ENCODE measurements at places on chromosomes 5 and 9.

DNA sequence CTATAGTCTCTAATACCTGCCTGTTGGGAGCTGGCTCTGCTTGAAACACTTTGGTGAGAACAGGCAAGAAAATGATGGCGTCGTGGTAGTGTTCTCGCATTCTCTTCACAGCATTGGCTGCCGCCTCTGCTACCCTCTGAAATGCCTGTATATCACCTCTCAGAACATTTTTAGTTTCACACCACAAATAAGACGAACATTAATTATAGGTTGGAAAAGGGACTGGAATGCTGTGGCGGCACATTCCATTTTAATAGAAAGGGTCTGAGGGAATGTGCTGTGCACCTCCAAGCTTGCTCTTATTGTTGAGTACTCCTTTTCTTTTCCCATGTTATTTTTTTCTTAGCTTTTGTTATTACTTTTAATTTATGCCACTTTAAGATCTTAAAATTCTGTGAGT, 134.6 kb upstream of the HMHB1 start:
- DNase-seq = no peak

- no peak for DNase-seq
These were observed 45.1 kb upstream of the GLIS3 start for GRCh38 chr9:4344946-4345345.

- DNase-seq = no peak
These were observed 27.7 kb upstream of the GFPT2 start for GRCh38 chr5:180380856-180381255.

- DNase-seq = no peak
These were observed 2.9 kb downstream of the ARL14EPL start for GRCh38 chr5:116035123-116035522.

DNA sequence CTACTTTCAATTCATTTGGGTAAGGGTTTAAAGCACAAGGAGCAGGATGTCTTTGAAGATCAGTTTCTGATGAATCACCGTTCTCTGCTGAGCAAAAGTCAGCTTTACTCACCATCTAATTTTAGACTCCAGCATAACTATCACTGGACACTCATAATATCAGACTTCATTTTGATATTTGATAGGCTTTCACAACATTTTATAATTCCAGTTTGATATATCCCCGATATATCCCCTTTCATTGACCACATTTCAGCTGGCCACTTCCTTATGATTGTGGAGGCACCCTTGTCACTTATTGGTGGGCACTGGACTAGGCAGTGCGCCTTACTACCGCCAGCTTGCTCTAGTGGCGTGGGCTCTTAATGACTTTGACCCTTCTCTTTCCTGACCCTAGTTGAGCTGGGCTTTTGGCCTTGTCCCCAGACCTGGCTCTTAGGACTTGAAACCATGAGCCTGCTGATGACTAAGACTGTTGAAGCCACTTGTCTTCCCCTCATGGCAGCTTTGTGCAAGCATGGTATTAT, 46.8 kb downstream of the CYSTM1 start:
- DNase-seq = no peak

GRCh38 chr5:10792336-10792735, 31.3 kb upstream of the DAP start:
- no peak for DNase-seq

DNA sequence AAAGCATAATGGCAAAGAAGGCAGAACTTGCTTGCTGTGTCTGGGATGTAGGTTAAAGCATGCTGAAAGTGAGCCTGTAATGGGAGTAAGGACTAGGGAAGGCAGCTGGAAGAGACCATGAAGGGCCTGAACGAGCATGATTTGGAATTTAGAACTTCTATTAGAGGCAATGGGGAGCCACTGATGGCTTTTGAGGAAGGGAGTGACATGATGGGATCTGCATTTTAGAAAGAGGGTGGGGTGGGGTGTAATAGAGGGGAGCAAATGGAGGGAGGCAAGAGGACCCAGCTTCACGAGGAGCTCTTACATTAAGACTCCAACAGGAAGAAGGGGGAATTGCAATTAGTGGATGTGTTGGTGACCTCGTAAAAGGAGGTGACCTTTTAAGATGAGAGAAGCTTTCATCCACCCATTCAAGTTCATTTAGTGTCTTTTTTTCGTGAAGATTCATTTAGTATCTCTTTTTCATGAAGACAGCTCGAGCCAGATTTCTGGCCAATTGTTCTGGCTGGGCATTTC, 13.6 kb upstream of the GABRP start:
- no peak for DNase-seq

GRCh38 chr9:120857481-120857880, 14.8 kb upstream of the PSMD5 start:
- no peak for DNase-seq

DNA sequence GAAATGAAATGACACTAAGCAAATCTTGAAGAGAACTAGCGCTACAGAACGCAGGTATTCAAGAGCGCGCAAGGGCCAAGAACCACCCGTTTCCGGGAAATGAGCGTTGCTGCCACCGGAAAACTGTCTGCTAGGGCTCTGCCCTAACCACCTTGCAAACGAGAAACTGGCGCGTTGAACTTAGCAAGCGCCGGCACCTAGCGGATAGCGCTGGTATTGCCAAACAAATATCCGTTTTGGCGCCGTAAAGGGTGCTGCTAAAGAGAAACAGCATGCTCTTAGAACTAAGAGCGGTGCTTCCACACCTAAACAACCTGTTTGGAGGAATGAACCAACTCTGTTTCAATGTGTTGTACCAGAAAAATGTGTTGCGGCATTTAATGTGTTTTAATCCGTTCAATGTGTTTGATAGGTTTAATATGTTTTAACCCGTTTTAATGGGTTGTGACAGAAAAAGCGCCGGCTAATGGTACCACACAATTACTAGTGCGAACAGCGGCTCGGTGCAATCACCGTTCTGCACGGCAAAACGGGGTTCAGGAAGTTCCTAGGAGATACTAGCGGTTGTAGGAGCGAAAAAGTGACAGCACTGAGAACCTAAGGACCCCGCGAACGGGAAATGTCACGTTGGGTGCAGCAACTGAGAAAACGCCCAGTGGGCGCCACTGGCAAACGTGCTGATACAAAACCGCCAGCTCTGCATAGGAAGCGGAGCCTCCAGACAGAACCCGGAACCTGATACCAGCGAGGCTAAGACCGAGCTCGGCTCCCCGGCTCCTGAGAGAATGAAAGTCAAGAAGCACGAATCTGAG, at the start of gene ANXA2R:
Gene ANXA2R, minus strand, starts transcription at position 33 of the 812 bp plus-strand sequence. CDS start 273 bp downstream, outside the sequence.
- DNase-seq = no peak

GRCh38 chr5:53364061-53364460, 116.4 kb upstream of the FST start:
- no peak for DNase-seq

DNA sequence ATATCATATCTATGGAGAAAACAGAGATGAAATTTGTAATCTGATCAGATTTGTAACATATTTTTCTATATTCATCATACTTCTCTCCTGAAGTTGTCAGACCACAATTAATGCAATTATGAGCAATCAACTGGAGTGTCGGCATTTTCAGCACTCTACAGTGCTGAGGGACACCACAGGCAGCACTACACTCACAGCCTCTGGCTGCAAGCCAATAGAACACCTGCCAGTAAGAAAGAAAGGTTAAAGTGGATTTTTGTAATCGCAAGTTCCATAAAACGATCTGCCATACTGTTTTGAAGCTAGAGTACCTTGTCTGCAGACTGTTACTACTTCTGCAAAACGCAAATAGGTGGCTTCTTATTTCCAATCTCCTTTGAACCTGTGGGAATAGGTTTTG, 147.6 kb downstream of the ADAMTS6 start:
- DNase-seq = no peak
